ENCODE measurements at places on chromosomes 5 and 9.

GRCh38 chr5:79143684-79144379 is 32.2 kb downstream of the BHMT start:
- no peak for DNase-seq

- no peak for DNase-seq
Measured at GRCh38 chr9:70574151-70574837, 159.8 kb upstream of the KLF9 start.

GRCh38 chr5:158209219-158209908 is 350.4 kb upstream of the CLINT1 start:
- no peak for DNase-seq

DNA sequence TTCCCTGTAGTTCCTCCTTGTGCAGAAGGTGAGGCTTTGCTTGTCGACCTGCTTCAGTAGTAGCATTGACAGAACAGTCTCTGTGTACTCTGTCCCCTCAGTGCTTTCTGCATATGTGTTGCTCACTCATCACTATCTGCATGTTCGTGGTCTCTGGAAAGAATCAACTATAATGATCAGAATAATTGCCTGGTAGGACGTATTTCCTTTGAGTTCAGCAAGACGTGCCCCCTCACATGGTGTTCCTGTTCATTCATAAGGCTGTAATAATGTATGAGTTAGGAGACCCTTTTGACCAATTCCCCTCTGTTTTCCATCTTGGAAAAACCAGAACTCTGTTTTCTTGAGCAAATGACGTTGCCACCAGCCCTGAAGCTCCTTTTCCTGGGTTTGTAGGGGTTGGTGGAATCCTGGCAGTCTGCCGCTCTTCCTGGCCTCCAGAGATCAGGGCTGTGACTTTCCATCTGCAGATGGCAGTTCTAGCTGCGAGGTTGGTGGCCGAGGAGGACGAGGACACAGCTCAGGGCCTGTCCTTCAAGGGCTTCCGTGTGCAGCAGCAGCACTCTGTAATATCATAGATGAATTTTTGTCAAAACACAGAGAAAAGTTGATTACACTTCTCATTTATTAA is 61.9 kb downstream of the EXOSC2 start:
- DNase-seq: no peak

- DNase-seq: no peak
Measured at GRCh38 chr9:96067004-96067403, 191.5 kb downstream of the ERCC6L2 start.

GRCh38 chr5:79423296-79423695 is 90.6 kb downstream of the HOMER1 start:
- DNase-seq: no peak

Data from activated CD4-positive, CD25-positive, alpha-beta regulatory T cell treated with anti-CD3 and anti-CD28 coated beads, Interleukin-2, amount 50 U/mL, for 16 hours (primary cell).